ENCODE measurements at places on chromosomes 1 and 21.

DNA sequence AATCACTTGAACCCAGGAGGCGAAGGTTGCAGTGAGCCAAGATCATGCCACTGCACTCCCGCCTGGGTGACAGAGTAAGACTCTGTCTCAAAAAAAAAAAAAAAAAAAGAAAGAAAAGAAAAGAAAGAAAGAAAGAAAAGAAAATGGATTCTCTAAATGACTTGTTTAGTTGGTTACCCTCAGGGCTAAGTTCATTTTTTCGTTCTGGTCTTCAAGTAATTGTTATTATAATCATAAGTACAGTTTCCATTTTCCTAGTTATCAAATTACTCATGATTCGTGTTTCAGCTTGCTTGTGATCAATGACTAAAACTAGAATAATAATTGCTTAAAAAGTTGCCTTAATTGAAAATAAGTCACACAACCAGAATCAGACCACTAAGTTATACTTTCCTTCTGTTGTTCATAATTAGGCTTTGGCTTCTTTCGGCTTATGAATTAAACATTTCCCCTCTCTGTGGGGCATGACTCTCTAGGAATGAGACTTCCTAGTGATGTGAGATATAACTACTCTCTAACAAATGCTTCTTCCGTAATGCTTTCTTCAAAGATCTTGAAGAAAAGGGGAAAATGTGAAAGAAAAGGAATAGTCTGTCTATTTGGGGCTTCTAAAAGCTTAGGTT, 9.6 kb upstream of the RLF start:
- no peak for DNase-seq

DNA sequence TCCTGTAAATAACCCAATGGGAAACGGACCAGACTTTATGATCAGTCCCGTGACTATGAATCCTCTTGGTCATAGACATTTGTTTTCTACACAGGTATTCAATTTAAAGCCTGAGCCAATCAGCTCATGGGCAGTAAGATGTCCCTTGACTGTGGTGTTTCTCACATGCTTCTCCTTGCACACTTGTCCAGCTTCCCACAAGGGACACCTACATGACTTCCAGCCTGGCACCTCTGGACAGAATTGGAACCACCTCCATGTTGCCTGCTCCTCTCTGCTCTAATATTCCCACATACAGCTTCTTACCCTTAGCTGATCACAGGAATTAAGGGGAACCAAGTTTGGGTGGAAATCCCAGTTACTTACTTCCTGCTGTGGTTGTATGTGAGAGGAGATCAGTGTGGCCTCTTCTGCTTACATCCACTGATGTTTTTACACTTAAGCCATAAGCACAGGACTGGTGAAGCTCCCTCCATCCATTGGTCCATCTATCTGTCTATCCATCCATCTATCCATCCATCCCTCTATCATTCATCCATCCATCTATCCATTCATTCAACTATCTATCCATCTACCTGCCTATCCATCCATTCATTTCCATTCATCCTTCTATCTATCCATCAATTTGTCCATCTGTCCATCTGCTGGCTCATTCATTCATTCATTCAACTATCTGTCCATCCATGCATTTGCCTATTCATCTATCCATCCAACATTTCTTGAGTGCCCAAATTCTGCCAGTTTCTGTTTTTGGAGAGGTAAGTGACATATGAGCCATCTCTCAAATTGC, 16.4 kb downstream of the RUNX1 start:
- no peak for DNase-seq

DNA sequence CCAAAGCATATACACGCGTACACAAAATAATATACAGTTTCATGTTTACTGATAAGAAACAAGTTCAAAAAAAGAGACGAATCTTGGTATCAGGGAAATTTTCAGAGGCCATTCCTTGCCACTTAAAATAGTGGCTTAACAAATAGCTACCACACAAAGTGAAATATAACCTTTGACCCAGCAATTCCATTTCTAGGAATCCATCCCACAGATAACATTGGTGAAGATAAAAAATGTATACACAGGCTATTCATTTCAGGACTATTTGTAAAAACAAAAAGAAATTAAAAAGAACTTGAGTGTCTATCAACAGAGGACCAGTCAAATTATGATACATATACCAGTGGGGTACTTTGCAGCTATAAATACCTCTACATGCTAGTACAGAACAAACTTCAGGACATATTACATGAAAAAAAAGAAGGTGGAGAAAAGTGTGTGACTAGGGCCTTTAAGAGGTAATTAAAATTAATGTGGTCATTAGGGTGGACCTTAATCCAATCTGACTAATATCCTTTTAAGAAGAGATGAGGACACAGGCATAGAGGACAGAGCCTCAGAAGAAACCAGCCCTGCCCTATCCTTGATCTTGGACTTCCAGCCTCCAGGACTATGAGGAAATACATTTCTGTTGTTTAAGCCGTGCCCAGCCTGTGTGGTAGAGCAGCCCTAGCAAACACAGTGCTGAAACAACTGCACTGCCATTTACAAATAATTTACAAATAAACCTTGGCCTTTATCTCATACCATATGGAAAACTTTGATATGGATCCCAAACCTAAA, 7.8 kb downstream of the UBE2G2 start:
- DNase-seq = no peak

GRCh38 chr1:180175806-180176205, 21.1 kb downstream of the QSOX1 start:
- DNase-seq = no peak

- no peak for DNase-seq
These were observed 226.3 kb upstream of the B3GALT2 start for GRCh38 chr1:193412748-193413147.

DNA sequence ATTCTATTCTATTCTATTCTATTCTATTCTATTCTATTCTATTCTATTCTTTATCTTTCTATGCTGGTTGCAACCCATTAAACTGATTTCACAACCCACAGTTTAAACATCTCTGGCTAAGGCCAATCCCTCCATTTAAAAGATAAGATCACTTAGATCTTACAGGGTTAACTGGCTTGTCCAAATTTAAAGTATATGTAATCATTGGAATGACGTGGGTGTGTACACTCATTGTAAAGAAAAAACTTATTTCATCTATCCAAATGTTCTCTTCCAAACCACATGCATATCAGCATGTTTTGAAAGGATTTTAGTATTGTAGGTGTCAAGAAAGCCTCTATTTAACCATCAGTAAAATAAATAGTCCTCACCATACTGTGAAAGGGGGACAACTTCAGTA, 299.6 kb upstream of the RUNX1 start:
- no peak for DNase-seq

- DNase-seq = peak; percentile 72
These were observed 8.0 kb upstream of the PLCH2 start for GRCh38 chr1:2468041-2468472.

Data from activated naive CD4-positive, alpha-beta T cell treated with anti-CD3 and anti-CD28 coated beads, Interleukin-2, amount 10 ng/mL, durations not matched to agents 7 days and 5 days (primary cell).